ENCODE measurements at places on chromosomes 2 and 18. TPM values are rescaled to one million over a fixed set of nuclear protein-coding genes. Genes with fewer than 3 reads are reported as not detected.

The MC5R gene
- total RNA-seq: 0.09 TPM

The AQP12B gene
- total RNA-seq: not detected

The ERMN gene
- 3.7 TPM for total RNA-seq

The STPG4 gene
- total RNA-seq: 0.50 TPM

The SOX11 gene
- not detected for total RNA-seq

The C2orf80 gene
- not detected for total RNA-seq

The PROM2 gene
- total RNA-seq: 0.48 TPM

The CTDP1 gene
- total RNA-seq: 29.1 TPM

The KCNE4 gene
- total RNA-seq: not detected

Measured in T-helper 2 cell treated with Interferon-gamma antibody and Interleukin-4, amounts not matched to agents 100 ng/mL and 5 ng/mL, for 36 hours (primary cell).